Right renal pelvis (tissue), 4 donors: ENCODE measurements at places on chromosomes 5 and 9.

DNA sequence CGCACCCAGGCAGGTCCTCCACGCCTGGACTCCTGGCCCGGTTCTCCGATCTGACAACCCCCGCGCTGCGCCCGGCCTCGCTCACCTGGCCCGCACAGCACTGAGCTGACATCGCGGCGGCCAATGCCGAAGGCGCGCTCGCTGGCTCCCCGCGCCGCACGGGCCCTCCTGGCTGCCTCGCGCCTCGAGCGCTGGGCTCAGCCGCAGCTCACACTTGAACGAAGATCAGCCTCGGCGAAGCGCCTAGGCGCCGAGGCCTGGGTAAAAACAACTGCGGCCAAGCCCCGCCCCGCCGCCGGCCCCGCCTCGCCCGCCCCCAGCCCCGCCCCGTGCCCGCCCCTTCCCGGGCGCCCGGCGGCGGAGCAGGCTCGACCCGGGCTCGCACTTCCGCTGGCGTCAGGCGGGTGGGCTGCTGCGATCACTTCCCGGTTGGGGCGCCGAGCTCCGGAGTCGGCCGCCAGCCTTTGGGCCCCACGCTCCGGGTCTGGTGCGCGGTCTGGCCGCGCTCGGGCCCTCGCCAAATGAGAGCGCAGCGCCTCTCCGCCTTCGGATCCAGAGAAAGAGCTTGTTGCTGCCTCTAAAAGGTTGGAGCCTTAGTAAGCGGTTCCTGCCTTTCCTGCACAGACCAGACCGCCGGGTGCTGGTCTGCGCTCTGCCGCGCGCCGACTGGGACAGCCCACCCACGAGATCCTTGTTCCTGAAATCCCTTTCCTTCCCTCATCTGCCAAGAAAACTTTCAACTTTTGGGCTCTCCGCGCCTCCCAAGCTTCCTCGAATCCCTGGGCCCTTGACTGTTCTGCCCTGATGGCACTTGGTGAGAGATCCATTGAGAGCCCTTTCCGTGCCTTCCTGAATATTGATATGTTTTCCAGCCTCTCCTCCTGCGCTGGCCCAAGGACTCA, at the start of gene SERINC5:
SERINC5 (minus strand) TSS at position 238 of the 902 bp plus-strand sequence; CDS start at position 112, 126 bp downstream.
- no peak for DNase-seq

GRCh38 chr5:122076669-122077365, 1.2 kb downstream of the LOX start:
- DNase-seq: peak; percentile 70

DNA sequence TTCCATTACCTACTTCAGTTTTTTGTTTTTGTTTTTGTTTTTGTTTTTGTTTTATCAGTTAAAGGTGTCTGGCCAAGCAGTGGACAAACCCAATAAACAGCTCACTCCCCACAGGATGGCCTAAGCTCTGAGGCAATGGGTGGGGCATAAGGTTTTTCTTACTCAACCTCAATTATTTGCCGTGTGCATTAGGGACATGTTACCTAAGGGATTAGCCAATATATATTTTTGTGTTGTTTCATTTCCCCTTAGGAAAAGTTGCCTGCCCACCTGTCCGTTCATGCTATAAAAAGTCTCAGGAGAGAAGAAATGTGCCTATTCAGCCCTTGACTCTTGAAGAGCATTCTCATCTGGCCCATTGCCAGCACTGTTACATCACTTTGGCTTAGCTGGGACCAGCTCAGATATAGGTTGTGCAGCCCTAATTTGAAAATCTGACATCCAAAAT, 7.3 kb downstream of the SH3RF2 start:
- DNase-seq: no peak

DNA sequence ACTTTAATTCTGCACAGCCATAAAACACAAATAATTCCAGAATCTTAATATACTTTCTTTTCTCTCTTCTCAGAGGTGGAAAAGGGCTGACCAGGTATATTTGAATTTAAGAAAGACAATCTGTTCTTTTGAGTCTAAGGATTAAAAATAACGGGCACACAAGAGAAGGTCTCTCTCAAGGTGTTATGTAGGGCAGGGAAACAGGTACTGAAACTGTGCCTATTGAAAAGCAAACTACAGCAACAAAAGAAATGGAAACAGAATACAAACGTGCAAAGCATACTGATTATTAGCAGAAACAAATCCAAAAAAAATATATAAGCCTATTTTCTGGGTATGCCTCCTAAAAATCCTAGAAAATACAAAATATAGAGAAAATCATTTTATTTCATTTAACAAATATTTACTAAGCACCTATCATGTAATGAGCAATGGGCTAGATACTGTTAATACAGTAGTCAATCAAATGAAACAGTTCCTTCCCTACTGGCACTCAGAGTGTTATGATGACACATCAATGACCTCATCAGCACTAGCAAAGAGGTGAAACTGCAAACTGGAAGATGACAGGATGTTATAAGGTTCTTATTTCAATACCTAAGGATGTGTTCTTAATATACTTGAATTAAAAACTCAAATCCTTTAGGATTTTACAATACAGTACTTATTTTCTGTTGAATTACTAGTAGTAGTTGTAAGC, 87.7 kb downstream of the AUH start:
- DNase-seq: no peak

GRCh38 chr5:103953601-103954382, 391.2 kb upstream of the NUDT12 start:
- DNase-seq: no peak

DNA sequence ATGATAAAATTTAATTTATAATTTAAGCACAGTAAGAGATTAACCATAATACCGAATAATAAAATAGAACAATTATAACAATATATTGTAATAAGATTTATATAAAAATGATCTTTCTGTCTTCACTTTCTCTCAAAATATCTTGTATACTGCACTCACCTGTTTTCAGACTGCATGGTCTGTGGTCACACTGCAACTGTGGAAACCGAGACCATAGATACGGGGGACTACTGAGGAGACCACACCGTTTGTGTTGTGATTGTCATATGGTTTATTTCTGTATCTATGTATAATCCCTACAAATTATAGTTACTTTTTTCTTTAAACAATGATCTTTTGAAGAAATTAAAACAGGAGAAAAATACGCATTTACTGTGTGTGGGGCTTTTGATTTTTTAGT, 78.8 kb upstream of the TNFAIP8 start:
- no peak for DNase-seq

GRCh38 chr5:41708604-41708940, 161.7 kb downstream of the OXCT1 start:
- no peak for DNase-seq

DNA sequence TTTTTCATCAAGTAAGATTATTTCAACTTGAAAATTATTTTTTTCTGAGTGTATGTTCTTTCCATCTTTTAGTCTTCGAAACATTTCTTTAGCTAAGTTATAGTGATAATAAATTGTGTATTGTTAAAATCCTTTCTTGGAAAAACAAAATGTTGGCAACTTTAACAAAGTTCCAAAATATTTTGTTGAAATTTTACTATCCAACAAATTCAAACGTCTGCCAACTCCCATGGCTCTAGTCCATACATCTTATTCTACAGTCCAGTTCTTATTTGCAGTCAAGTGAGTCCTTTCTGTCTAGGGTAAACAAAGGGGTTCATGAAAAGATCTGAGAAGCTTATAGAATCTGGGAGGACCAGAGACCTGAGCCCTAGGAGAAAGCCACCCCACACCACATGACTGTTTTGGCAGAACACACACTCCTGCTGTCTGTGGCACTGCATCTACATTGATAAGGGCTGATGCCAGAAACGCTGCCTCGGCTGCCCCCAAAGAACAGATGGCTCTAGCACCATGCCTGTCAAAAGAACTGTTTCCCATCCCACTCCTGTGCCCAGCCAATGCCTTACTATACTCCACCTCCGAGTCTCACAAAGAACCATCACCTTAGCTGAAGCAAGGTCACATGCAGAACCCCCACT, 47.5 kb downstream of the FEM1C start:
- DNase-seq: no peak

- DNase-seq: no peak
These were observed 19.9 kb upstream of the FRRS1L start for GRCh38 chr9:109186857-109187520.

DNA sequence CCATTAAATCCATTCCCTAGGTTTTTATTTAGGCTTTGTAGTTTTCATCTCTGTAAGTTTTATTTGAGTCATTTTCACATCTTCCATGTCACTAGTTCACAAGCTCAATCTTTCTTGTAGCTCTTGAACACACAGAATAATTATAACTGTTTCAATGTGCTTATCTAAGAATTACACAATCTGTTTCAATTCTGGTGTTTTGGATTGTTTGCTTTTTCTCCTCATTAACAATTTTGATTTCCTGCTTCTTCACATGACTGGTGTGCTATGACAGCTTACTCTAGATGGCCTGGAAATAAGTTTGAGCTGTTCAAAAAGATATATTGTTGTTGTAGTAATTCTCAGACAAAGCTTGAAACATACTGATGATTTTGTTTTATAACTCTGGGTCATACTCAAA, 1974.1 kb upstream of the NUDT12 start:
- DNase-seq: no peak

- DNase-seq: no peak
These were observed 46.8 kb downstream of the ITGA2 start for GRCh38 chr5:53035868-53036381.

DNA sequence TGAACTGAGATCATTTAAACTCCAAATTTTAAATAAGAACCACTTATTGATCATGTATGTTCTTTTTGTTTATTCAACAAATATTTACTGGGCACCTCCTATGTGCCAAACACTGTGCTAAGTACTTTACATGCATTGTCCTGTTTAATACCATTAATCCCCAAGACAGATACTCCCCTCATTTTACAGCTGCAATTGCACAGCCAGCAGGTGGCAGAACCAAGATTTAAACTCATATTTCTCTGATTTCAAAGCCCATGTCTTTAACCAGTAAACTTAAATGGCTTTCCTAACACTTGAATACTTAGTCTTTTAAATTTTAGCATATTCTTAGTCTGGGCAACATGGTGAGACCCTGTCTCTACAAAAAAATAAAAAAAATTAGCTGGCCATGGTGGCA, 43.4 kb upstream of the KIAA1958 start:
- no peak for DNase-seq

DNA sequence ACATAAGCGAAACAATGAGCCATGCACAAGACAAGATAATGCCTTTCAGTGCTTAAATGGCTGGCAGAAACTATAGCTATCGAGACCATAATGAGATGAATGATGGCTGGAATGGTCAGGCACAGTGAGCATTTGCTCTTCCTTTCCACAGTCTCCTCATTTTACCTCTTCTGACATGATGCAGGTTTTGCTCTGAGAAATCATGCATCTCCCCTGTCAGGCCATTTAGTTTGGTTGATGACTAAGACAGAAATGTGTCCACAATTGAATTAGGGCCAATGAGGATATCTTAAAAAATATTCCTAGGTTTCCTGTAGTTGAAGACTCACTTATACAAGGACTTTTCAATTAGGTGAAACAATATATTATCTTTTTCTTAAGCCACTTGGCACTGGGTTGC, 475.1 kb downstream of the TMEM232 start:
- DNase-seq: no peak

DNA sequence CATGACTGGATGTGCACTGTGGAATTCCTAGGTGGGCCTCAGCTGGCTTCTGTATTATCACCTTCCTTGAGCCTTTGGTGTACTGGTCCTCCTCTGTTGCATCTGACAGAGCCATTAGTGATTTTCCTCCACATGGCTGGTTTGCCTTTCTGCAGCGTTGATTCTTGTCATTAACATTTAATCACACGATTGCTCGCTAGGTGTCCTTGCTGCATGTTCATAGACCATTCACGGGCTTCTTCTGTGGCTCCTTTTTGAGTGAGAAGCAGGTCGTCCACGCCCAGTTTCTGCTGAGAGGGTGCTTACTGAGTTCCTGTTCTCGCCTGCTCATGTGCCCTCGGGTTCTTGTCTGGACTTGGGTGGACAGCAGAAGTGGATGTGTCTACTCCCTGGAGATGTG, 29.3 kb downstream of the ADAMTS16 start:
- DNase-seq: no peak

- no peak for DNase-seq
These were observed 447.7 kb downstream of the KIF4B start for GRCh38 chr5:155461304-155461703.

DNA sequence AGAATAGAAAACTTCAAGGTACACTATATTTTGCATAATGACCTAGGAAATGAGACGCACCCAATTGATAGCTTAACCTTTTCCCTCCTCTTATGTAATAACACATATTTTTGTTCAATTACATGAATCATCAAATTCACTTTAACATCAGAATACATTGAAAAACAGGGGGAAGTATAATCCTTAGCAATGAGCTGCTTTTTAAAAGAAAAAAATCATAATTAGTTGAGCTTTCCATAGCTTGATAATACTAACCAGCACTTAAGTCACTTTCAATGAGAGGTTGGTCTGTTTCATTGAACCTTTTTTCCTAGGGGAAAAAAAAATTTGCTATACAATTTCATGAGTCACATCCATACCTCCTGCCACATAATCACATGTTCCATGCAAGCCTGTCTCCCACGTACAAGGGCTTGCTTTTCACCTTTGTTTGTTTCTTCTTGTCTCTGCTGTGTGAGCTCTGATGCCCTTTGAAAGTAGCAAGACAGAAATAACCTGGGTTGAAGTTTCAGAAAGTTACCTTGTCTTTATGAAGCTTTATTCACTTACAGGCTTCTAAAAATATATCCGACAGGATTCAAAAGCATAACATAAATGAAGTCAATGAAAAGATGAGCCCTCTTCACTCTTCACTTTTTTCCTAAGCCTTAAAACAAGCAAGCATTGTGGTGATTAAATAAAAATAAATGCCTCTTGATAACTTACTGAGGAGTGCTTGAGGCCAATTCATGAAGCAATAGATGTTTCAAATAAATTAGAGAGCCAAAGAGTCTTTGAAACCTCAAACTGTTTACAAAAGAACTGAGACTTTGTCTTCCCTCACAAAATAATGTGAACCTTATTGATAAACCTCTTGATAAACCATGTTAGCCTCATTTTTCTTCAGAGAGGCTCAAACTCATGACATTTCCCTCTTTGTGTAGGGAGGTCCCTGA, 108.5 kb downstream of the FEM1C start:
- no peak for DNase-seq

DNA sequence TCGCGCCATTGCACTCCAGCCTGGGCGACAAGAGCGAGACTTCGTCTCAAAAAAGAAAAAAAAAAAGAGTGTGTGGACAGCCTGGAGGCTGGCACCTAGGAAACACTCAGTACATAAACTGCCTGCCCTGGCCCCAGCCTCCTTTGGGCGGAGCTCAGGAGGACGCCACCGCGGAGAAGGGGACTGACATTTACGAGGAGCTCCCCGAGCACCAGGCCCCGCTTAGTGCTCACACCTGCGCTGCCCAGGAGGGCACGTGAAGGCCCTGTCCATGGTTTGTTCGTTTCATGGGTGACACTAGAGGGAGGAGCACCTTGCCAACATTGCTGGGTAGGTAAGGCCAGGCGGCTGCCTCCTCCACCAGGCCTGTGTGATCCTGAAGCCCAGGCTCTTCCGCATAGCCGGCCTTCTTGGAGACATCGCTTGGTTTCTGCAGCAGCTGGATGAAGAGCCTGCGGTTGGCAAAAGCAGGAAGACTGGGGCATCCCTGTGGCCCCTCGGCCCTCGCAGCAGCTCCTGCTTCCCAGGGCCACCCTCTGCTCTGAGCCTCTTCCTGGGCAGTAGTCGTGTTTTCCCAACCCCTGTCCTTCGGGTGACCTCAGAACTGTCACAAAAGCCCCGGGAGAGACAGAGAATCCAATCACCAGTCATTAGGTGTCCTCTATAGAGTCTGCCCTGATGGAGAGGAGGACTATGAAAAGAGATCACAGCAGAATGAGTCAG, 26.2 kb upstream of the LAMC3 start:
- DNase-seq: no peak

GRCh38 chr9:106717686-106718085, 145.3 kb upstream of the ZNF462 start:
- DNase-seq: no peak

GRCh38 chr5:61167382-61167781, 5.1 kb upstream of the SMIM15 start:
- DNase-seq: no peak
